ENCODE measurements at places on chromosomes 11 and 22.

GRCh38 chr11:74780248-74781005, 31.8 kb downstream of the RNF169 start:
- no peak for DNase-seq

DNA sequence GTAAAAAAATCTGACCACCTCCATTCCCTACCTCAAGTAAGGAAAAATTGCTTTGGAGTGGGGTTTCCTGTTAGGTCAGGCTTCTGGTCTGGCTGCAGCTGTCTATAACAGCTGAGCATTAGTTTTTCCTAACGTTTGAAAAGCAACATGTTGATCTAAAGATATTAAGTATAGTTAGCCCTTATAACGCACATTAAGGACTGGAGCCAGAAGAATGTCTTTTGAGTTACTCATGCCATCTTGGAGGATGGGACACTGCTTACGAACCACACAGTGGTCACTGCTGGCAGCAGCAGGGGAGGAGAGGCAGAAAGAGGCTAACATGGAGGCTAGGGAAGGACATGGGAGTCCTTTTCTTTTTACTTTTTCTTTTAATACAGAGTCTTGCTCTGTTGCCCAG, 44.1 kb upstream of the GDPD4 start:
- no peak for DNase-seq

- DNase-seq, result no peak
These were observed 148.3 kb upstream of the RASSF10 start for GRCh38 chr11:12860827-12861226.

- peak; percentile 51 for DNase-seq
These were observed 22.1 kb downstream of the LMO2 start for GRCh38 chr11:33869481-33870422.

- no peak for DNase-seq
These were observed 157.6 kb upstream of the BLID start for GRCh38 chr11:122273476-122274191.

GRCh38 chr11:27353593-27354358, 9.2 kb downstream of the CCDC34 start:
- DNase-seq, result no peak

DNA sequence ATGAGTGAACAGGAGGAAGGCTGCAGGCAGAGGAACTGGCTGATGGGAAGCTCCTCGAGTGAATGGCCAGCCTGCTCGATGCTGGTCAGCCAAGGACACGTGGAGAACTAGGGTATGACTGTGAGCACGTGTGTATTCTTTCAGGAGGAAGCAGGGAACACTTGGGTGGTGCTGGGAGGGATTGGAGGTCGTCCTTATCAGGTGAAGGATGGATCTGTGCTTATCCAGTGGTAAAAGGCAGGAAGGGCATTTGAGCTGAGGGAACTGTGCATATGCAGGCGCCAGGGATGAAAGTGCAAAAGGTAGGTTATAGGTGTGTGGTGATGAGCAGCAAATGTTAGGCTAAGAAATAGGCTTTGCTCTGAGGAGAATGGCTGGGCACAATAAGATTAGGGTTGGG, 9.7 kb upstream of the SLCO2B1 start:
- no peak for DNase-seq

Data from activated naive CD8-positive, alpha-beta T cell treated with anti-CD3 and anti-CD28 coated beads, Interleukin-2, amount 10 ng/mL, durations not matched to agents 7 days and 5 days (primary cell).